Right ventricle myocardium inferior (tissue), 1 donor: ENCODE measurements at places on chromosomes 5 and 9. TPM values are rescaled to one million over a fixed set of nuclear protein-coding genes. Genes with fewer than 3 reads are reported as not detected.

- no peak for DNase-seq
Measured at GRCh38 chr5:67795781-67796477, 419.6 kb upstream of the PIK3R1 start.

The COL5A1 gene
- total RNA-seq: 18.7 TPM

GRCh38 chr9:80163889-80164288 lies 592.1 kb downstream of the TLE4 start:
- DNase-seq: no peak

DNA sequence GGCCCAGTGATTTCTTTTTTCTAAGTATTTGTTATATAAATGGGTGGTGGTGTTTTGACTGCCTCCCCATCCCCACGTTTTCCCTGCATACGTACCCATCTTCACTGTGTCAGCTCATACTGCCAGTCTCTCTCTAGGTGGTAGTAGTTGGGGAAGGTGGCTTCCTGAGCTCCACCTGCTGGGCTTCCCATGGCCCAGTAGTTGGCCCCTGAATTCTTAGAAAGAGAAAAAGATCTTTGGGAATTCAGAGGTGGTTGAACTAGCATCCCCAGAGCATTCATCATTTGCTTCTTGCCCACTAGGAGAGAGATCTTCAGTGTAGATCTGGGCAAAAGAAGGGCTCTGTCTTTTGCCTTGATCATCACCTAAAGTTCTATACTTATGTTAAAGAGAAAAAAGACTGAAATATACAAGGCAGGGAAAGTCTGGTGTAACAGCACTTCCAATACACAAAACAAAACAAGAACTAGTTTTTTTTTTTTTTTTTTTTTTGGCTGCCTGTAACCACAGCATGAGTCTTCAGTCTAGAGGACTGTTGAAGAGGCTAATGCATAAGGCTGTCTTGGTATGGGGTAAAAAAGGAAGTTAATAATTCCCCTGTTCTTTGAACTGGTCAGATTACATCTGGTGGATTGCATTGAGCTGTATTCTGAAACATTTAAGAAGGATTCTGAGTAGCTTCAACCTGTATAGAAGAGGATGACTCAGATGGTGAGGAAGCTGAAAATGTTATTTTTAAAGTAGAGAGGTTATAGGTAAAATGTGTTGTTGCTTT lies 128.7 kb downstream of the ATG10 start:
- no peak for DNase-seq

DNA sequence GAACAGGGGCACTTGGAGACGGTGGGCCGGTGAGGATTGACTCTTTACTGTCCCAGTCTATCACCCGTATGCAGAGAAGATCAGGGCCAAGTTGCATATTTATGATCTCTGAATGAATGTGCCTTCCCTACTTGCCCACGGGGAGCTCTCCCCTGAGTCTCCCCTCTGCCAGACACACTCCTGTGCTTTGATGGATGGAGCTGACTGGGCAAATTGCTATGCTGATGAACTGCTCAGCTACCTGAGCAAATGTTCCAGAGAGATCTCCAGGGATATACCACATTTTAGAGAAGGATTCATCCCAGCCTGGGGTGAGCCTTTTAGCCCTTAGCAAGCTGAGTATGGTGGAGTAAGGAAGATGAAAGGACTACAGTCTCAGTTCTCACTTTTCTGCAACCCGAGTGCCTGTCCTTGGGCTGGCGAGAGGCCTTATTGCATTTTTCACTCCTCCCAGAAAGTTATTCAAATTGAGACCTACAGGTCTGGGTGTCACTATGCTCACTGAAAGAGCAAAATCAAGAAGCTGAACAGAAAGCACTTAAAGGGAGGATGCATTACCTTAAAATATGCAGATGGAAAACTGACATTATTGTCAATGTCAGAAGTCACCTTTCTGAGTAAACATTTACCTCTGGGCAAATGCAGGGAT lies 526.7 kb upstream of the WWC1 start:
- DNase-seq: no peak

GRCh38 chr9:72635197-72635596 lies 113.8 kb downstream of the TMC1 start:
- no peak for DNase-seq

The POMT1 gene
- total RNA-seq: 21.2 TPM

GRCh38 chr9:137663584-137663983 lies 44.8 kb downstream of the EHMT1 start:
- no peak for DNase-seq

GRCh38 chr9:14271093-14271673 lies 42.8 kb downstream of the NFIB start:
- DNase-seq: no peak

The STK32A gene
- total RNA-seq: 1.1 TPM

- no peak for DNase-seq
Measured at GRCh38 chr5:135553688-135554462, 18.1 kb upstream of the NEUROG1 start.

- DNase-seq: no peak
Measured at GRCh38 chr9:93911801-93912554, 43.2 kb downstream of the BARX1 start.

The RECK gene
- total RNA-seq: 5.5 TPM

The MARCHF11 gene
- total RNA-seq: 5.4 TPM

DNA sequence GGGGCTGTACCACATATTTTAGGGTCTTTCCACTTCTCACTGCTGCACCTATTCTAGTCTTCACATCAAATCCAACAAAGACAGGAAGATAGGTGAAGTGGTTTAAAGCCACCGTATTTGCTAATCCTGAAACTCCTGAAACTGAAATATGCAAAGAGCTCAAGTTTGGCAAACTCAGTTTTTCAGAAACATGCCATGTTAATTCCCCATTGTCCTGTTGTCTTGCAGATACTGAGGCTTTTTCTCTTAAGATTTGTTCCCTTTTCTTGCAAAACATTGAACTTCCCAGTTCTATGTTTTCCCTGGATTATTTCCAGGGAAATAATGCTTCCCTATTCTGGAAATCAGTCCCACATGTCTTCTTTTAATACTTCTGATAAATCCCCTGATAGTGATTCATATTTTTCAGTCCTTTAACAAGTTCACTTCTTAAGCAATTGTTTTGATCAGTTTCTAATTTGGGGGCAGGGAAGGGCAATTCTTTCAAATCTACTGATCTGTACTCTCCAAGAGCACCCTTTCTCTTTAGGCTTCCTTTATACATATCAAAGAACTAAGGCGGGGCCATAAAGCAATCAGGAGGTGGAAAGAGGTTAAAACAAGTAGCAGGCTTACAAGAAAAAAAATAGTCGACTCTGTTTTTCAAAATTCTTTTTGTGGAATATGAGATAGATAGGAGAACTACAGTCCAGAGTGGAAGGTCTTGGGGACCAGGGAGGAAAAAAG lies 648.5 kb downstream of the BNC2 start:
- DNase-seq: no peak

DNA sequence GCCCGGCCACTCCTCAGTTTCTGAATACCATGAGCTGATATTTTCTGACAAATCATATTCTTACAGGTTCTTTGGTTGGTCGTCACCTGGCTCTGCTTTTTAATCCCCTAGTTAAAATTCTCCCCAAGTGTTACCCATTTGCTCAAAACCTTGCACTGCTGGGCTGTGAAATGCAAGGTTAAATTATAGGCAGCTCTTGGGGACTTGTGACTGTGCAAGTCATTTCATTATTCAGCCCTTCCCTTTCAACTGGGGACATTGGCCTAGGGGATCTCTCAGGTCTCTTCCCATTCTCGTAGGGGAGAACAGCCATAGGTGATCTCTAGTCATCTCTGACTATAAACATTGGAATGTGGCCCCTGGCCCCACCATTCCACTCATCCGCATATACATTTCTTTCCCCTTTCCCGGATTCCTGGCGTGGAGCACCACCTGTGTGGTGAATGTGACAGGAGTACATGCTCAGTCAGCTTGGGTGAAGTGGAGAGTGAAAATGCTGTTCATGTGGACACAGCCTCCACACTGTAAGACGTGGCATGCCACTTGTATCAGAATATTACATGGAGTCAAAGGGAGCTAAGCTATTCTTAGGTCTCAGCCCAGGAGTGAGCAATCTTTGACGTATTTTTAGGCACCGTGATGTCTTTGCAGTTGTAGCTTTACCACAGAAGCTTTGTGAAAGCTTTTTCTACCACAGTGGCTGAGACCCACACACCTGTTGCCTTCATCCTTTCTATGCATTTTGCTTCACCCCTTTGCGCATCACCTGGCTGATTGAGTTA lies 386.7 kb downstream of the KDM4C start:
- no peak for DNase-seq

The SLC6A19 gene
- total RNA-seq: not detected

DNA sequence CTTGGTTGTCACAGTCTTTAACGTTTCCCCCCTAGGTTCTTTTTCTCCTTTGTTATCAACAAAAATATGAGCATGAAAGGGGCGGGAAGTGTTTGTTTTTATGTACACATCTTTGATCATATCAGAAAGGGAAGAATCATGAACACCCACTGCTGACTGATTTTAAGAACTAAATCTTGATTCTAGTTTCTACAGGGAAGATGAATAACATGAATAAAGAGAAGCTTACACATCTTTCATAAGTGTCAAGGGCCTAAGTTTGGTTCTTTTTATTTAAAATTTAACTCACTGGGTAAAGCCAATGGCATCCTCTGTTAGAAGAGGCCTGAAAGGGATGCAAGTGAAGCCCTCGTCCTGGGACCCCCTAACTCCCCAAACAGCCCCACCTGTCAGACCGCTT lies 14.8 kb upstream of the CTNNA1 start:
- no peak for DNase-seq

The ADAMTS13 gene
- 3.6 TPM for total RNA-seq

- DNase-seq: no peak
Measured at GRCh38 chr9:122179054-122179689, 19.5 kb downstream of the MORN5 start.

- no peak for DNase-seq
Measured at GRCh38 chr9:126605792-126606482, 7.8 kb upstream of the LMX1B start.

- no peak for DNase-seq
Measured at GRCh38 chr5:169171515-169171914, 129.4 kb downstream of the SLIT3 start.

GRCh38 chr5:177233206-177233605 lies 70.3 kb downstream of the RAB24 start:
- peak; percentile 30 for DNase-seq

- DNase-seq: peak; percentile 47
Measured at GRCh38 chr5:181042036-181042713, 2.1 kb downstream of the BTNL9 start.

The CD14 gene
- 46.1 TPM for total RNA-seq

DNA sequence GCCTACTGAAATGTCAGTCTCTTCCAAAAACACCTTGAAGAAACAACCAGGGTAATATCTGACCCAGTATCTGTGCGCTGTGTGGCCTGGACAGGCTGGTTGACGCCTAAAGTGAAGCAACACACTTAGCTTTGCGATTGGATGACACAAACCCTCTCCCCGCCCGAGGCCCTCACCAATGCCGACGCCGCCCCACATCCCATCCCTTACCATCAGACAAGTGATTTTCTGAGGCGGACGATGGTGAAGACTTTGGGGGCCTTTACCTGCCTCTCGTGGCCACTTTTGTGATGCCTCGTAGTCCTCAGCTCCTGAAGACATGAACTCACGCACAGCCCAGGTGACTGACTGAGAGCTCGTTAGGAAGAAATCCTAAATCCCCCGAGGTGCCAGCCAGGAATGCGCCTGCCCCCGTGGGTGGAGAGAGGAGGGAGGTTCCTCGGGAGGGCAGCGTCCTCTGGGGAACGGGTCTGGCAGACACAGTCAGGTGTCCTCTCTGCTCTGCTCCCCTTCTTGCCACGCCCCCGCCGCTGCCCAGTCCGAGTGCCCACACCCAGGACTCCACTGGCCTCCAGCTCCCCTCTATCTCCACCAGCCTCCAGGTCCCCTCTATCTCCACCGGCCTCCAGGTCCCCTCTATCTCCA lies 31.0 kb upstream of the RXRA start:
- peak; percentile 65 for DNase-seq

DNA sequence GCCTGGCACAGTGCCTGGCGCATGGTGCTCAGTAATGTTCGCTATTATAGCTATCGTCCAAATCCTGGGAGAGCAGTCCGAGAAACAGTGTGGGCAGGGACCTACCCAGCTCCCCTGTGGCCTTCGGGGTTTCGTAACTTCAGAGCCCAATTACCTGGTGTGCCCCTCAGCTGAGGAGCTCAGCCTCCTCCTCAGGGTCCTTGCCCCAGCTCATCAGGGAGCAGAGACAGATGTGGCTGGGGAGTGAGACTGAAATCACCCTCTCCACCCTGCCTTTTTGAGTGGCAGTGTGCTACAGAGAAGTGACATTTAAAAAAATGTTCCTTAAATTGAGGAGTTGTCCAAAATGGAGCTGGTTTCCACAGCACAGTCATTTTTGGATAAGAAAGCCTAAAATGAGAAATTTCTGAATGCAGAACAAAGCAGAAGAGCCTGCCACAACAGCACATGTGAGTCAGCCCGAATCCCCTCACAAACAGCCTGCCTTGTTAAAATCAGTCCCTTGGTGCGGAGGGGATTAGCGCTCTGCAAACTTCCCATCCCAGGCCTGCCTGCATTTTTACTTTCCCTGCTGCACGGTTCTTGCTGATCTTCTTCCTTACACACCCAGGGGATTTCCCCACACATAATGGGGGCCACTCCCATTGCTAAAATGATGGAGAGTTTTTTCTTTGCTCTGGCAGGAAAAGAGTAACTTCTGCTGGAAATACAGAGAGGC lies 78.1 kb upstream of the PITX1 start:
- DNase-seq: no peak

GRCh38 chr5:16909464-16909863 lies 26.6 kb downstream of the MYO10 start:
- no peak for DNase-seq

GRCh38 chr5:3740546-3741373 lies 145.1 kb downstream of the IRX1 start:
- DNase-seq: no peak

The IFNK gene
- not detected for total RNA-seq

GRCh38 chr9:110837401-110838005 lies 168.9 kb downstream of the MUSK start:
- DNase-seq: no peak

- DNase-seq: no peak
Measured at GRCh38 chr9:10562581-10563343, 50.0 kb downstream of the PTPRD start.

The NME5 gene
- total RNA-seq: 3.9 TPM

GRCh38 chr9:13759551-13759950 lies 480.1 kb upstream of the MPDZ start:
- no peak for DNase-seq

The PLPPR1 gene
- total RNA-seq: not detected

DNA sequence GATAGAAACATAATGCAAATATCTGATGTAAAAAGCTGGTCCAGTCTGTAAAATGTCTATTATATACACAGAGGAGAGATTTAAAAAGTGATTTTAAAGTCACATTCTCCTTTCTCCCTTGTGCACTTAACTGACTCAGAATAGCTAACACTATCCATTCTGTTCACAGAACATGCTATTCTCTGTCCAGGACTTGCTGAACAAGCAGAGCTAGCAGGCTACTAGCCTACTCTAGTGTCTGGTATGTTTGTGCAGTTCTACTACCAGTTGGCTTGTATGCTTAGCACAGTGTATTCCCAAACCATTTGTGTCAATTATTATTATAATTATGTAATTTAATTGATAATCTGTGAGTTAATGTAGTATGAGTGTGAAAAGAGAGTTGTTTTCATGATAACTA lies 161.7 kb upstream of the NUDT12 start:
- DNase-seq: no peak
